ENCODE measurements at places on chromosomes 5 and 9.

- DNase-seq, result peak; percentile 44
Observed at GRCh38 chr5:43192558-43193180, 644 bp downstream of the NIM1K start.

DNA sequence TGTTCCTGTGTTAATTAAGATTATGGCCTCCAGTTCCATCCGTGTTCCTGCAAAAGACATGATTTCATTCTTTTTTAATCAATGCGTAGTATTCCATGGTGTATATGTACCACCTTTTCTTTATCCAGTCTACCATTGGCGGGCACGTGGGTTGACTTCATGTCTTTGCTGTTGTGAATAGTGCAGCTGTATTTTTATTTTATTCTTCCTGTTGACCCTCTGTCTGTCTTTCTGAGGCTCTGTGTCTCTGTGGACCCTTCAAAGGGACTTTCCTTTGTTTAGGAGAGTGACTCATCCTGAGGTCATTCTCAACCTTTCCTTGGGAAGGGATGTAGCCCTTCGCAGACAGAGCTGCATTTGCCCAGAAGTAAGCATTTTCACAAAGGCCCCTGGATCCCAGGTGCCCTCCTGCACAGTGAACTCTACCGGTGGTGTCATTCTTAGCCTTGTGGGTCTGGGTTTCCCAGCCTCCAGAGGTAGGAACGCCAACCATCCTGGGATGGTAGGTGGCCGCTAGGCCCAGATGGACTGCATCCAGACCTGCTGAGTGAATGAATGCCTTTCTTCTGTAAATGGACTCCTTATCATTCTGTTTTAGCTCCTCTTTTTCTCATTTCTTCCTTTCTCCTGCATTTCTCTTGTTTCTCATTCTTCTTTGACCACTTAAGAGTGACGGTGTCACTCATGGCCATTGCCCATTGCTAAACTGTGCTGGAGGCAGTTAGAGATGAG lies 22.4 kb downstream of the TRIO start:
- no peak for DNase-seq

GRCh38 chr5:131649161-131649560 lies 14.1 kb upstream of the RAPGEF6 start:
- DNase-seq, result no peak

- no peak for DNase-seq
Observed at GRCh38 chr5:158711927-158712529, 387.7 kb downstream of the EBF1 start.

DNA sequence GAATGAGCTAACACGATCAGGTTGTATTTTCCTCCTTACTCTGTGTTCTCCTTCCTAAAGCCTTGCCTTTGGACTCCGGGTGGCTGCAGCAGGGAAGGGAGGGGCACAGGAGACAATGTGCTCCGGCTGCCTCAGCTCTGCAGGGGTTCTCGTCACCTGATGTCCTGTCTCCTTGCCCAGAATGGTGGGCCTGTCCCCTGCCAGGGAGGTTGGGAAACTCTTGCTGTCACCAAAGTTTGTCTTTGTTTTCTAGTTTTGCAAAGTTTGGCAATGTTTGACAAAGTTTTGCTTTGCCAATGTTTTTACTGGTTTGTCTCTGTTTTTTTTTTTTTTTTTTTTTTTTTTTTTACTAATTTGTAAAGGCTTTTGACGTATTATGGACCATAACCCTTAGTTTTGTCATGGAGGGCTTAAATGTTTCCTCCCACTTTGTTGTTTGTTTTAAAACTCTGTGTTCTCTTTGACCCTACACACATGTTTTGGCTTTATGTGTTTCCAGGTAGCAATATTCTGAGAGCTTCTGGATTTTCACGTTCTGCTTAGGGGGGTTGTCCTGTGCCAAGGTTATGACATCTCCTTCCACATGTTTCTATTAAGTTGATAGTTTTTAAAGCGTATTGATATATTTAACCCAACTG lies 49.3 kb downstream of the GADD45G start:
- no peak for DNase-seq

- no peak for DNase-seq
Observed at GRCh38 chr9:71752352-71752751, 16.0 kb downstream of the CEMIP2 start.

- no peak for DNase-seq
Observed at GRCh38 chr9:84136119-84136868, 155.7 kb downstream of the RMI1 start.

DNA sequence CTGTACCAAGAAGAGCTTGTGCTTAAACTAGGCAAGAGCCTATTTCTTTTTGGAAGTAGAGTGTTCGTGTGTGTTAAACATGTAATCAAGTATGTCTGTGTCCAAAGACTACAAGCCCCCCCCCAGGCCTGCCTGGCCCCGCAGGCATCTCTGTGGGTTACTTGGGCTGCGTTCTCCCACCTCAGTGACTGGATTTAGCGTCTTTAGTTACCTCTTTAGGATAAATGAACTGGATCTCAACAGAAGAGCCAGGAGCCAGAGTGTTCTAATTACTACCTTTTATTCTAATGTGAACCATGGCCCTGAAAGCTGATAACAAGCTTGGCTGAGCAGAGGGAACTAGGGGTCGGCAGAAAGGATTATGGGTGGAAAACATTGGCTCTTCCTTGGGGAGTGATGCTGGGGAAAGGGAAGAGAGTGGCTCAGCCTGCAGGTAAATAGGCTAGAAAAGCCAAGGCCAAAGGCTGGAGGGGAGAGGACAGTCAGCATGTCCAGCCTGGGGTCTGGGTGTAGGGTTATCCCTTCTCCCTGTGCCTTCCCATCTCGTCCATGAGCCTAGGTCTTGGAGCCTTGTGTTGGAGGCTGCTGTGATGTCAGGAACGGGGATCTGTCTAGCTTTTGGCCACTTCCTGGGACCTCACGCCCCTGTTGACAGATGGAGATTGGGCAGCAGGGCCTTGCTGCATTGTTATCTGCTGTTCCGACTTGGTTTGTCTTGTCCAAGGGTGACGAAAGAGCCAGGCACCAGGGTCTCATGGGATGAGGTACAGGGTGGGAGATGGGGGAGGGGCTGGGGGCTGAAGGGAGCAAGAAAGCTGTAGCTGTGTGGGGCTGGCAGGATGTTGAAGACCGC lies 11.1 kb downstream of the CD74 start:
- no peak for DNase-seq

GRCh38 chr5:83956386-83956785 lies 235.7 kb upstream of the HAPLN1 start:
- no peak for DNase-seq

DNA sequence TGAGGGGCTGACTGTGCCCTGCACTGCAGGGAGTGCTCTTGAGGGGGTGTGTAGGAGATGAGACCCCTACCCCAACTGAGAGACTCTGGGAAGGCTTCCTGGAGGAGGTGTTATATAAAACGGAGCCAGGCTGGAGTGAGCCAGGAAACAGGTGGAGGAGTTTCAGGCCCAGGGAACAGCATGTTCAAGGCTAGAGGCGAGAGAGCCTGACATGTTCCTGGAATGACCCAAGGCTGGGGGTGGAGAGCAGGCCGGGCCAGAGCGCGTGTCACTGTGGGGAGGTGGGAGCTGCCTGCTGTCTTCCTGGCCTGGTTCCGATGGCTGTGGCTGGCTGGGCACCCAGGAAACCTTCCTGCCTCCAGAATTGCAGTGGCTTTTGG lies 48.7 kb downstream of the RXRA start:
- DNase-seq, result no peak

- no peak for DNase-seq
Observed at GRCh38 chr5:63825984-63826383, 136.3 kb downstream of the HTR1A start.

Measured in activated CD8-positive, alpha-beta memory T cell treated with anti-CD3 and anti-CD28 coated beads, Interleukin-2, amount 10 ng/mL, durations not matched to agents 7 days and 5 days (primary cell).